NCI-H526 (cell line): ENCODE measurements at places on chromosomes 12 and 14.

GRCh38 chr12:113862590-113863454, 103.3 kb downstream of the RBM19 start:
- DNase-seq: no peak

GRCh38 chr12:103494051-103494733, 1.6 kb downstream of the C12orf42 start:
- DNase-seq: no peak

- no peak for DNase-seq
These were observed 103.0 kb upstream of the NTF3 start for GRCh38 chr12:5328669-5329517.

DNA sequence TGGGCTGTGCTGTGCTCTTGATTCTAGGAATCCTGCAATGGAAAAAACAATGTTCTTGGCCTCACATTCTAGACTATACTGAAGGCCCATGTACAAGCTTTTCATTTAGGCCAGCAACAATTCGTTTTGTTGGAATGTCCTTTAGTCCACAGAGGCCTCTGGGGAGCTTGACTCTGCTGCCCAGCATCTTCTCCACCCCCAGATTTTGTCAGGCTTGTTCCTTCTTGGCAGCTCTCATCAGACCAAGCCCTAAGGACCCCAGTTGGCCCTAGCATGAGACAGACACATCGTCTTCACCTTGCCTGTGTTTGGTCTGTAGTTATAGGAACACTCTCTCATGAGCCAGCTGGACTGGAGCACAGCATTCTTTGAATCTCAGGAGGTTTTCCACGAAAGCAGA, 300.1 kb downstream of the VRK1 start:
- no peak for DNase-seq

DNA sequence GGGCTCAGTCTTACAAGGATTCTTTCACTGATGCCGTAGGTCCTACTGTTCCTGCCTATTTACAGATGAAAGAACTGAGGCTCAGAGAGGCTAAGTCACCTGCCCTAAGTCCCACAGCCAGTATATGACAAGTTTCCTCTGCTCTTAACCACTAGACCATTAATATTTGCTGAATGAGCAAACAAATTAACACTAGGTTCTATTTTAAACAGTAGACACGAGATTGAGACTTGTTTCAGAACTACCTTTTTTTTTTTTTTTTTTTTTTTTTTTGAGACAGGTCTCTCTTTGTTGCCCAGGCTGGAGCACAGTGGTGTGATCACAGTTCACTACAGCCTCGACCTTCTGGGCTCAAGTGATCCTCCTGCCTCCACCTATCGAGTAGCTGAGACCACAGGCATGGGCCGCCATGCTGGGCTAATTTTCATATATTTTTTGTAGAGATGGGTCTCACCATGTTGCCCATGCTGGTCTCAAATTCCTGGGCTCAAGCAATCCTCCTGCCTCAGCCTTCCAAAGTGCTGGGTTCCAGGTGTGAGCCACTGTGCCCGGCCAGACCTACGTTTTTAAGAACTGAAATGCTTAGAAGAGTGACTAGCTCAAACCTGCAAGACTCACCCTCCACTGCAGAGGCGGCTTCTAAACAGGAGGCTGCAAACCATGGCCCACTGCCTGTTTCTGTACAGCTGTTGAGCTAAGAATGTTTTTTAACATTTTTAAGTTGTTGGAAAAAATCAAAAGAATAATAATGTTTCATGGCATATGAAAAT, 12.9 kb downstream of the SYNE3 start:
- DNase-seq: no peak

DNA sequence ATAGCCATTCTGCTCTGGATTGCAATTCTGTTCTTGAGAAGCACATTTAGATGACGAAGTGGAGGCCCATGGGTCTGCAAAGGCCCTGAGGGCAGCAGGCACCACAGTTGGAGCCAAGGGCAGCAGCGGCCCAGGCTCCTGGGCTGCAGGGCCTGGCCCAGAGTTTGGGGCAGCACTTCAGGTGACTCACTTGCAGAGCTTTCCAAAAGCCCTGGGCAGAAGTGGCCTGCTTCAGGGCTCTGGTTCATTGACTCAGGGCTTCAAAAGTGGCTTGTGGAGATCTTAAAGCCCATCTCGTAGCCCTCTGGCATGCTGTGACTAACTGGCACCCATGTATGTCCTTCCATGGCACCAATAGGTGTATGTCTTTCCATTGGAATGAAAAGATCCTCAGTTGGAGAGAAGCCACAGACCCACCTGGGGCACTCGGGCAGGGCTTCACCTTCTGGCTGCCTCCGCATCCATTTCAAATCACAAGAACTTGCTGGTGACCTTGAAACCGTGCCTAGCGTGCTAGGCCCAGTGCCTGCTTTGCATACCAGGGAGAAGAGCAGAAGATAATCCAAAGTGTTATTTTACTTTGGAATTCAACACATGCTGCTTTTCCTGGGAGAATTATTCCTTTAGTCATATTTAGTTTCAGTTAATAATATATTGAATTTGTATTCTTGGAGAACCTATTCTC, 106.7 kb downstream of the PRMT8 start:
- no peak for DNase-seq
